ENCODE measurements at places on chromosomes 6 and 20.
A peak's percentile ranks its signal among the peaks of the same experiment; 100 is the strongest.

- DNase-seq = no peak
Measured at GRCh38 chr6:130742131-130742681, 85.0 kb upstream of the SMLR1 start.

GRCh38 chr20:15596220-15596890 is 976.9 kb downstream of the KIF16B start:
- no peak for DNase-seq

- no peak for DNase-seq
Measured at GRCh38 chr6:30823534-30823865, 60.8 kb upstream of the DDR1 start.

- DNase-seq = no peak
Measured at GRCh38 chr6:105346052-105346451, 56.8 kb downstream of the PREP start.

GRCh38 chr6:29558439-29559079 is 973 bp downstream of the UBD start:
- no peak for DNase-seq

DNA sequence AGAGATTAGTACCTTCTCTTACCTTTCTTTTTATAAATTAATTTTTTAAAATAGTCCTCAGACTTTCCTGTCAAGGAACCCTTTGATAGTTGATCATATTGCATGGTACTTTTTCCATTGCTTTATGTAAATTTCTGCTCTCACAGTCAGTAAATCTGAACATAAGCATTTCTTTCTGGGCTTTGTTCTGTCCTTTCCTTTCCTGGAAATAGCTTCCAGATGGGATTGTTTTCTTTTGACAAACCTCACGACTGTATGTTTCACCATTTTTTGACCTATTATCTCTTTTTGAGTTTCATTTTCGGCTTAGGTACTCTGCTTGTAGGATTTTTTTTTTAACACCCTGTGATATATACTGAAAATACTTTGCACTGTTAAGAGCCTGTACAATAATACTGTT is 32.6 kb downstream of the UTRN start:
- no peak for DNase-seq

DNA sequence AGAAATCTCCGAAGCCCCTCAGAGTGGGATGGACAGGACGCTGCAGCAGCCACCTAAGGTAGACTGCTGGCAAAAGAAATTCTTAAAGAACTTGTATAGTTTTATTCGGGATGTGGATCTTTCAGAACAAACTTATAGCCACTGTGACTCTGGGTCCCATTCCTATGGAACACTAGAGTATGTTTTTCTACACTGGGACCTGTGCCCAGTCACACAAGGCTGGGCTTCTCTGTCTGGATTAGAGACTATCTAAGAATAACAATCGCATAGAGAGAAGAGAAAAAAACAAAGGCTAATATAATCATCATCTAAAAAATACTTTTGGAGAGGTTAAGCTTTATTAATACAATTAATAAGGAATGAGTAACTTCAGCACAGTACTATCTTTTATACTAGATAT is 28.9 kb downstream of the RMND1 start:
- no peak for DNase-seq

- DNase-seq = no peak
Measured at GRCh38 chr20:42742926-42743325, 446.8 kb downstream of the PTPRT start.

DNA sequence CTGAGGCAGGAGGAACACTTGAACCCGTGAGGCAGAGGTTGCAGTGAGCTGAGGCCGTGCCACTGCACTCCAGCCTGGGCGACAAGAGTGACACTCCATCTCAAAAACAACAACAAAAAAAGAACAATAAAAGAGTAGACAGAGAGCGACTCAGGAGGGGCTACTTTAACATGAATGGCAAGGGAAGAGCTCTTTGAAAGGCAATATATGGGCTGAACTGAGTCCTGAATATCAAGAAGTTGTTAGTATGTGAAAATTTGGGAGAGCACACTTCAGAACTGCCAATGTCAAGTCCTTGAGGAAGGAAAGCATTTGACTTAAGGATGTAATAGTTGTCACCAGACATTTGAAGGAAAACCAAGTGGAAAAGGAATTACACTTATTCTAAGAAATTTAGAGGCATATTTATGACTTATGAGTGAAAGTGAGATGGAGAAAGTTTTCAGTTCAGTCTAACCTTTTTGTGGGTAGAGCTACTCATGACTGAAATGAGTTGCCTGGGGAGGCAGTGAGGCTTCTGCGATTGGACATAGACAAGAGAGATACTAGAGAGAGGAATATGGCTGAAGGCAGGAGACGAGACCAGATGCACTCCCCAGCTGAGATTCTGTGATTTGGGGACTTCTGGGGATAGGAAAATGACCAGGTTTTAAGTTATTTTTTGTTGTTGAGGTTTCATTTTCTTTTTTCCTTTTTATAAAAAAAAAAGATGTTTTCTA is 48.6 kb upstream of the SLC16A10 start:
- no peak for DNase-seq

DNA sequence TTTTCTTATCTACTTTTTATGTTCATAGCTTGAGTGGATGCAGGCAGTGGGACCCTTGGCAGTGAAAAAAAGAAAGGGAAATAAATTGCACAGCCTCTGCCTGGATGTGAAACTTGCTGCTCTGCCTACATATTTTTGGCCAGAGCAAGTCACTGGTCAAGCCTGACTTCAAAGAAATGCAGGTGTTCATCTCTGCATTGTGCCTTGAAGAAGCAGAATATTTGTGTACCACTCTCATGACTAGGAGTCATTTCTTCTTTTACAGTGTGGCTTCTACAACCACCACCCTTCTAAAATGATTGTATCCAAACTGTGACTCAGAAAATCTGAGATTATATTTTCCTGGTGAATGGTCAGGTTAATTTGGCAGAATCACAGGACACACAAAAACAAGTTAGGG is 2.5 kb upstream of the KATNA1 start:
- DNase-seq = no peak

- no peak for DNase-seq
Measured at GRCh38 chr20:47758517-47759450, 26.5 kb downstream of the SULF2 start.

GRCh38 chr20:42359617-42360016 is 741.4 kb upstream of the CHD6 start:
- DNase-seq = no peak

- DNase-seq = no peak
Measured at GRCh38 chr20:10368702-10369041, 65.3 kb downstream of the MKKS start.

DNA sequence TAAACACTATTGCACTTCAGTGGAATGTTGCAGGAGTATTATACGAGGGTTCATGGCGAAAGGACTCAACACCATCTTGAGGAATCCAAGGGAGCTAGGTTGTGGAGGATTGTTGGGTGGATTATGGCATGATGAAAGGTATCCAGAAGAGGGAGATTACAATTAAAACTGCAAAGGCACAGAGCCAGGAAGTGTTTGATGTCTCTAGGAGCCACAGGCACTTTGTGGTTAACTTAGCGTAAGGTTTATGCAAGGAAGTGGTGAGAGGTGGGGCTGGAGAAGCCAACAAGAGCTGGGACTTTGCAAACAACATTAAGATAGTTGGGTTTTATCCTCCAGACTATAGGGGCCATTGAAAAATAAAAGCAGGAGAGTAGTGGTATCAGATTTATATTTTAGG is 86.6 kb upstream of the TPD52L1 start:
- DNase-seq = no peak

DNA sequence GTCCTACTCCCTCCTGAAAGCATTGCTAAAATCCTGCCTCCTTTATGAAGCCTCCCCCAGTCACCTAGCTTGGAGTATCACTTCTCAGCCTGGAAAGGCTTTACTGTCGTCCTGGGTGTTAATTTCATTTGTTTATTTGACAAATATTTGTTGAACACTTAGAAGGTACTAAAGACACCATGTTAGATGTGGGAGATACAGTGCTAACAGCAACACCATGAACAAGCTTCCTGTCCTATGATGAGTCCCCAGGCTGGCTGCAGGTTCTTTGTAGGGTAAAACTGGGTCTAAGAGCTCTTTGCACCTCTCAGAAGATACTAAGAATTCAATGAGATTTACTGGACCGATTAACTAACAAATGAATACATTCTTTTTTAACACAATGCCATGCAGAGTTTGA is 109.2 kb upstream of the TMEM170B start:
- no peak for DNase-seq

- DNase-seq = no peak
Measured at GRCh38 chr20:44407402-44408184, 52.1 kb downstream of the HNF4A start.

GRCh38 chr20:4813076-4813862 is 91.6 kb downstream of the PRND start:
- no peak for DNase-seq

GRCh38 chr6:167643716-167644115 is 183.0 kb upstream of the AFDN start:
- DNase-seq = no peak

DNA sequence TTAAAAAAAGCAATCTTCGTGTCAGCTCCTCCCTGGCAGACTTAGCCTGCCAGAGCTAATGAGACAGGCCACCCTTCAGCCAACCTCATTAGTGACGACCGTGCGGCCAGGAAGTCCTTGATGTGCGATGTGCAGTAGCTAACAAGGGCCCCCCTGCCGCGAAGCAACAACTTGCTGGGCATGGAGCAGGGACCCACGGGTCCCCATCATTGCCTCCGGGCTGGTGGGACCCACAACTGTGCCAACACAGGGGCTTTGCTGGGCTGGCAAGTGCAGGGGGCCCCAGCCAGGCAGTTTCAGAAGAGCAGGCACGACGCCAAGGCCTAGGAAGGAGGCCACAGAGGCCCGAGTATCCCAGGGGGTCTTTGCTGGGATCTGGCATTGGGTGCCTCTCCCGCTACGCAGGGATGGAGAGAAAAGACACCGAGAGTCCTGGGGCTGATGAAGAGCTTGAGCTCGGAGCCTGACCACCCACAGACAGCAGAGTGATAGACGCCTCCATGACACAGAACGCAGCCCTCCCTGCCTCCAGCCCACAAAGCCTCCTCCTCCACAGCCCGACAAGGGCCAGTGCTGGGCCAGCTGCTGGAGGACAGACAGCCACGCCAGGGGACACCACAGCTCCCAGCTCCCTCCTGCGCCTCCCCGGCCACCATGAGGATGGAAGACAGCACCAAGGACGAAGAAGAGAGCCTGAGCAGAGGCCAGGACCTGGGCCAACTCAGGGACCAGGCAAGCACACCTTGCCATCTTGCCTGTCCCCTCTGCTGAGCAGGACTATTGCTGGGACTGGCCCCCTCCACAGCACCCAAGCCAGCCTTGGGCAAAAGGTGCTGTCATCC is 96.6 kb downstream of the YTHDF1 start:
- no peak for DNase-seq

GRCh38 chr6:165135889-165136288 is 173.5 kb downstream of the C6orf118 start:
- no peak for DNase-seq

- no peak for DNase-seq
Measured at GRCh38 chr20:1402149-1402548, 9.3 kb upstream of the FKBP1A start.

DNA sequence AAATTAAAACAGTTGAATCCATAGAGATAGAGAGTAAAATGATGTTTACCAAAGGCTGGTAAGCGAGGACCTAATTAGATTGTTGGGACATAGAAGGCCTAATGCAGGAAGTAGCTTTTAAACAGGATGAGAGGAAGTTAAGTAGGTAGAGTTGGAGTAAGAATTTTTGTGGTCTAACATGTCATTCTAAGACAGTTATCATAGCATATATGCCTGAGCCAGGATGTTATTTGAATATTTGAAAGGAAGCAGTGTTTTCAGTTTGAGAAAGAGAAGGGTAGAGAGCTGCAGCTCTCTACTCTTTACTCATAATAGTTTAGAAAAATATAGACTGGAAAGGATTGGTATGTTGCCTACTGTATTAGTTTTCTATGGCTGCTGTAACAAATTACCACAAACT is 121.6 kb downstream of the MEI4 start:
- no peak for DNase-seq

DNA sequence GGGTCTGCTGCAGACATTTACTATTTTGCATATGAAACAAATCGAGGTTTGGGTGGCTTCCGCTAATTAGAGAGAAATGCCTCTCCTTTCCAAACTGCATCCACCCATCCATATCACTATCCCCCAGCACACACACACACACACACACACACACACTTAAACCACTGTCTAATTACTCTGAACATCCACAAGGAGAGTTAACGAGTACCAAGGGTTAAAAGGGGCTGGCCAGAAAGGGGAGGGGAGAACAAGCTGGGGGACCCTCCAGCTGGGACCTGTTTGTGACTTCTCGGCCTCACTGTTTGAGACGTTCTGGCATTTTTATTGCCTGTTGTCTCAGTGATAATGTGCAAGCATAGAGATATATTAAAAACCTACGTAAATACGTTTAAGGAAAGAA is 261.2 kb downstream of the FOXC1 start:
- DNase-seq = no peak

GRCh38 chr6:27248783-27249182 is 1.3 kb downstream of the PRSS16 start:
- no peak for DNase-seq

DNA sequence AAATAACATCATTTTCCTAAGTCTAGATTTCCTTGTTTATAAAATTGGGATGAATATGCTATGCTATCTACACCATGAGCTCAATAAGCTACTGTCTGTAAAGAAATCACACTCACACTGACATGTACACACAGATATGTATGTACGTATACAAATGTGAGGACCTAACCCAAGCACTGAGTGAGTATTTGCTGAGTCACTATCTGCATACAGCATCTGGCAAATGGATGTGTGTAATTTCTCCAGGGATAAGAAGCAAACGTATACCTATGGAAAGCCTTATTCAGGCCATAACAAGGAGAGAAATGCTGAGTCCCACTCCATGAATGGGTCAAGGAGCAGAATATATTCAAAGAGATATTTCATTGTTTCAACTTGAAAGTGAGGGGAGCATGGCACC is 153.9 kb downstream of the LPA start:
- no peak for DNase-seq

GRCh38 chr6:128508588-128509296 is 11.7 kb downstream of the PTPRK start:
- no peak for DNase-seq

DNA sequence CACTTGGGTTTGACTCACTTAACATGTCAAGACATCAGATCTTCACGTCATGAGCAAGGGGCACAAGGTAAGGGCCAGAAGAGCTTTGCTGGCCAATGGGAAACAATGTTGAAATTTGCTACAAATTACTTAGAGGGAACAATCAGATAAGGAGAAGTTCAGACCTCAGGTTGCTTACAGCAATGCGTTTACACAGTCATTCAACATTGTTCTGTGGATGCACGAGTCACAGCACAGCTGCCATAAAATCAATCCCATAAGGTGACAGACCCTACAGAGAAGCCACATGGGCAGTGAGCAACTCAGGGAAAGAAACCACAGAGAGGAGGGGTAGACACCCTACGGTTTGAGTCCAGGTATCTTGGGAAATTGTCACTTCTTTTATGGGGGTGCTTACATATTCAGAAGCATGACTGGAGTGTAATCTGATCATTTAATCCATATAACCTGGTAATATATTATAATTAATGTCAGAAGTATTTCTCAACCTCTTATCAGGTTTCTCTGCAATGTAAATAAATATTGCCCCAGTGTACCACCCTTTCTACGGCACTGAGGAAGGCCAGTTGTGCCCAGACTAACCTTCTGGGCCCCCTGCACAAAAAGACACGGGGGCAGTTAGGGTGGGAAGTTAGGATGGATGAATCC is 2.3 kb upstream of the SLC22A2 start:
- peak; percentile 46 for DNase-seq

- no peak for DNase-seq
Measured at GRCh38 chr6:26105842-26106241, 18.6 kb downstream of the HFE start.

- DNase-seq = no peak
Measured at GRCh38 chr20:31595654-31596411, 9.3 kb upstream of the ID1 start.

Measured in HuH-7 (cell line).